ENCODE measurements at places on chromosomes 13 and 19.
A peak's percentile ranks its signal among the peaks of the same experiment; 100 is the strongest.

DNA sequence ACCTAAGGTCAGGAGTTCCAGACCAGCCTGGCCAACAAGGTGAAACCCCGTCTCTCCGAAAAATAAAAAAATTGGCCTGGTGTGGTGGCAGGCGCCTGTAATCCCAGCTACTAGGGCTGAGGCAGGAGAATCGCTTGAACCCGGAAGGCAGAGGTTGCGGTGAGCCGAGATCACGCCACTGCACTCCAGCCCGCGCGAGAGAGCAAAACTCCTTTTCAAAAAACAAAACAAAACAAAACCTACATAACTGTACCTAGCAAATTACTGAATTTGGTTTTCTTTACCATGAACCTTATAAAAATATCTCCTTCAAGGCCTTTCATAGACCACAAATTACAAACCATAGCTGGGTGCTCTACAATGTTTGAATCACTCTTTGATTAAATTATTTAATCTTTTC, 760 bp downstream of the ZNF91 start:
- peak; percentile 29 for DNase-seq

- DNase-seq = no peak
Observed at GRCh38 chr19:40055049-40055448, 982 bp downstream of the ZNF780B start.

- DNase-seq = no peak
Observed at GRCh38 chr19:29121684-29122083, 91.3 kb downstream of the UQCRFS1 start.

- no peak for DNase-seq
Observed at GRCh38 chr13:91111476-91112200, 235.8 kb upstream of the MIR17HG start.

GRCh38 chr13:107900775-107901174, 314.6 kb downstream of the LIG4 start:
- DNase-seq = no peak

DNA sequence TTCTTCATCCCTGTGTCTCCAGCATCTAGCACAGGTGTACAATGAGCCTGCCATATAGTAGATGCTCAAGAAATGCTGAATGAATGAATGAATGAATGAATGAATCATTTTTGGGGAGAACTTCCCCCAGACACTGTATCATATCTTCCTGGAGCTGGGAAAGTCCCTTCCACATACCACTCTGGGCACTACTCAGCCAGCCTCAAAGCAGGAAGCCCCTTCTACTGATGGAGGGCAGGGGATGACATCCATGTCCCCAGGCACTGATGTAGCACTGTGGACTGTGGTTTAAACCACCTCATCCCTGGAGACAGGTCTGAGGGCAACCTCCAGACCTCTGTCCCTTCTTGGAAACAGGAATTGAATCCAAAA, 4.8 kb downstream of the GNA15 start:
- DNase-seq = no peak

- DNase-seq = no peak
Observed at GRCh38 chr13:111021270-111021669, 93.8 kb upstream of the ARHGEF7 start.

- DNase-seq = no peak
Observed at GRCh38 chr13:43493496-43494000, 293.2 kb downstream of the ENOX1 start.

DNA sequence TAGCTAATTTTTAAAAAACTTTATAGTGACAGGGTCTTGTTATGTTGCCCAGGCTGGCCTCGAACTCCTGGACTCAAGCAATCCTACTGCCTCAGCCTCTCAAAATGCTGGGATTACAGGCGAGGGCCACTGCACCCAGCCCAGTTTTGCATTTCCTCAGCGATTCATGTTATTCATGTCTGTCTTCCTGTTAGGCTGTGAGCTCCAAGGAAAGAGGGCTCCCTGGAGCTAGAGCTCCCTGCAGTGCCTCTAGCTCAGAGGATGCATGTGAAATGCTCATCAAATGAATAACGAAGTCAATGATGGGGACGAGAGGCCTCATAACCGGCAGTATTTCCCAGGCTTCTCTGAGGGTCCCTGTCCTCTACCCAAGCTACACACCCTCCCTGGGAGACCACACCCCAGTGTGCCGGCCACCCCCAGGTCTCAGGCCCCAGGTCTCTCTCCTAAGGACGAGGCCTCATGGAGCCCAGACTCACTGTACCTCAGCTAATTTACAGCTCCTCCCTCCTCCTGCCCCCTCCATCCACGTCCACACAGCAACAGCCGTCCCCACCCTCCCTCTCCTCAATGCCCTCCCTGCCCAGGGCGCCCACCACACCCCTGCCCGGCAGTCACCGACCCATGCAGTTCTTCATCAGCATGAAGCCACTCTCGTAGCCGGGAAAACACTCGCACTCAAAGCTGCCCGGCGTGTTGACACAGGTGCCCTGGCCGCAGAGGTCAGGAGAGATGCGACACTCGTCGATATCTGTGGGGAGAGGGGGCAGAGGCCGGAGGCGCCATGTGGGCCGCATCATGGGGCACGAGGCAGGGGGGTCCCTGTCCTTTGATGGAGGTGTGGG, 28.5 kb downstream of the FBN3 start:
- no peak for DNase-seq

- no peak for DNase-seq
Observed at GRCh38 chr19:51681286-51681941, 11.7 kb upstream of the SPACA6 start.

GRCh38 chr13:42148538-42148937, 100.1 kb downstream of the DGKH start:
- no peak for DNase-seq

- no peak for DNase-seq
Observed at GRCh38 chr19:38547421-38547820, 70.3 kb downstream of the MAP4K1 start.

GRCh38 chr19:53880711-53881481, 1.1 kb upstream of the PRKCG start:
- no peak for DNase-seq

DNA sequence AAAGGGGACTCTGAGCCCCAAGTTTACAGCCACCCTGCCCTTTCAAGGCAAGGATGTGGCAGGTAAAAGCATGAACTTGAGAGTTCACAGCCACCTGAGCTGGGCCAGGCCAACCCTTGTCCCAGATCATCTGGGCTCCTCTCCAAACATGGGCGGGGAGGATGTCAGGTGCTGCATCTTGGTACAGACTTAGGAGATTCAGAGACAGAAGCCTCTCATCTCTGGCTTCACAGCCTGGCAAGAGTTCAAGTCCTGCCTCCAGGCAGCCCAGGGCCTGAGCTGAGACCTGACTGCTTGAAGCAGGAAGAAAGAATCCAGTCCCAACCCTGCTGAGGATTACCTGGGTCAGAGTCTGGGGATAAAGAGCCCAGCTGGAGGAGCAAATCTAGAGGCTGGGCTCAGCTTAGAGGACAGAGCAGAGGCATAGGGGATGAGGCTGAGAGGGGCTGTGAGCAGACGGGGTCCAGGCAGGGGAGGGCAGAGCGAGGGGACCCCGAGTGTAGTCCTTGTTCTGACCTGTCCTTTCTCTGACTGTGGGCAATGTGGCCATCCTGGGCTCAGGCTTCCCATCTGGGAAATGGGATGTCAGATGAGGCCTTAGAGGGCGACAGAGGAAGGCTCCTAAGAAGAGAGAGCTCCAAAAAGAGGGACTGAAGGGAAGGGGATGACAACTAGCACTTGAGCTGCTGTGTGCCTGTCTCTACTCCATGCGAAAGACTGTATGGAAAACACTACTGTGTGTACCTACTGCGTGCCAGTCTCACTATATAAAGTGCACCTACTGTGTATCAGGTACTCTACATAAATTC, 6.6 kb upstream of the OR10H5 start:
- DNase-seq = no peak

- no peak for DNase-seq
Observed at GRCh38 chr13:103973740-103974139, 907.5 kb upstream of the SLC10A2 start.

DNA sequence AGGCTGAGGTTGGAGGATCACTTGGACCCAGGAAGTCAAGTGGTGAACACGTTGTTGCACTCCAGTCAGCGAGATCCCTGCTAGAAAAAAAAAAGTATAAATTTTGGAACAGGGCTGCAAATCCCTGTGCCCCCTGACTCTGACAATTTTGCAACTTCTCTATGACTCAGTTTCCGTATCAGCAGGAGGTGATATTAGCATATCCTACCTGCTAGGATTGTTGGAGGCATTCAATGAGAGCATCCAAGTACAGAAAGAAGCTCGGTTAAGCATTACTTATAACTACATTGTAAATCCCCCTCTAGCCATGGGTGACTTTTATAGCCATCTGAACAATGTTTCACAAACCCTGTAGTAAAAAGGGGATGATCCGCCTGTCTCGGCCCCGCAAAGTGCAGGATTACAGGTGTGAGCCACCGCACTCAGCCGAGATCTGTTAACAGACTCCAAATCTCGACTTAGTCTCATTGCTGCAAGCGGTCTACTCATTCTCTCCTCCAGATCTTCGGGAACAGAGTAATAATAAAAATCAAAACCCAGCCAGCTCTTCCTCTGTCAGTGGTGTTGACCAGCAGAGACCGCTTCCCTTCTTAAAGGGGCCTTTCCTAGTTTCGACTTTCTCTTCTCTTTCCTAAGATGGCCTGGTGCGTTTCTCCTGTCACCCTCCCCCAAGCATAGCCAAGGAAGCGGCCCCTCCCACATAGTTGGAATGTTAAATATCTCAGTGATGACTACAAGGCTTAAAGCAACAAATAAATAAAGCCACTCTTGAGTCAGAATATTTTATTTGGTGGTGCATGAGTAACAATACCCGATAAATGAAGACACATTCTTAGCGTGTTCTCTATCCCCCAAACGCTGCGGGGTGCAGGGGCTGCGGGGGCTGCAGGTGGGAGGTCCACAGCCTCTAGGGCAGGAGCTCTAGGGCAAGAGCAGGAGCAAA, 10.3 kb upstream of the BICRA start:
- DNase-seq = no peak

- no peak for DNase-seq
Observed at GRCh38 chr19:49932041-49932451, 2.7 kb upstream of the NUP62 start.

DNA sequence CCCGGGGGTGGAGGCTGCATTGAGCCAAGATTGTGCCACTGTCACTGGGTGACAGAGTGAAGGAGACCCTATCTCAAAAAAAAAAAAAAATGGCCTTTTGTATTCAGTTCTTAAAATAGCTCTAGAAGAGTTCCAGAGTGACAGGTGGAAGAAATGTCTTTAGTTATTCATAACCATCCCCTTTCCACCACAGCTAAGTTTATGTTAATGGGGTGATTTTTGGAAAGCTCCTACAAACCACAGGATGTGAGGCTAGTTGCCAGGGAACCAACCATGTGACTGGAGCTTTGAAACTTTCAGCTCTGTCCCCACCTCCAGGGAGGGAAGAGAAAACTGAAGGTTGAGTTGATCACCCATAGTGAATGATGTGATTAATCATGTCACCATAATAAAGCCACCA, 6.9 kb downstream of the ZNF490 start:
- DNase-seq = peak; percentile 59

DNA sequence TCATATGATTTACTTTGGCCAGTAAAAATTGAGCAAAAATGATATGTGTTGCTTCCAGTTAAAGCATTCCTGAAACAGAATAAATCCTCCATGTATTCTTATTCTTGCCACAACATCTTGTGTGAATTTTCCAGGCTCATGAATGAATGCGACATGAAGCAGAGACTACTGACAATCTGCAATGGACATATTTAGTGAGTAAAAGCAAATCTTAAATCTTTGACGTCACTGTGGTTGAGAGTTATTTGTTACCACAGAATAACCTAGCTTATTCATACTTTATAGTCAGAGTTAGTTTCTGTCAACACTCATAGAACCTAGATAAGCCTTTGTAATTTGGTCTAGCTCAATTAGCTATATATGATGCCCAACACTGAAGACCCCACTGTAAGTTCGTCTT, 1443.1 kb downstream of the PCDH9 start:
- DNase-seq = no peak

GRCh38 chr13:47521890-47522487, 479.1 kb downstream of the SUCLA2 start:
- DNase-seq = no peak

GRCh38 chr13:28161370-28161769, 23.0 kb downstream of the PAN3 start:
- DNase-seq = no peak

DNA sequence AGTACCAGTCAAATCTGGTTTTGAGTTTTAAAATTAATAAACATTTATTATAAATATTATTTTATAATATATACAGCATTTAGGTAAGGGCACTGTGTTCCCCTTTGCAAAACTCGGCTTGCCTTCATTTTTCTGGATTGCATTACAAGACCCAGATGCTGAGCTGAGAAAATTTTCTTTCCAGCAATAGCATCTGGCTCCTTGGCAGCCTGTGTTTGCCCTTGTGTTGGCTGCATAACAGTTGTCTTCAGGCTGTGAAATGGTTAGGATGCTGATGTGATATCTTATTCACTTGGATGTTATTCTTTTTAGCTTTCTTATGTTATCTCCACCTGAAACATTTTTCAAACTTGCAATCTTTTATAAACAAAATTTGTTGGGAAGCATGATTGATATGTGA, 784.4 kb downstream of the DACH1 start:
- no peak for DNase-seq

- DNase-seq = no peak
Observed at GRCh38 chr13:31781064-31781463, 41.7 kb downstream of the RXFP2 start.

DNA sequence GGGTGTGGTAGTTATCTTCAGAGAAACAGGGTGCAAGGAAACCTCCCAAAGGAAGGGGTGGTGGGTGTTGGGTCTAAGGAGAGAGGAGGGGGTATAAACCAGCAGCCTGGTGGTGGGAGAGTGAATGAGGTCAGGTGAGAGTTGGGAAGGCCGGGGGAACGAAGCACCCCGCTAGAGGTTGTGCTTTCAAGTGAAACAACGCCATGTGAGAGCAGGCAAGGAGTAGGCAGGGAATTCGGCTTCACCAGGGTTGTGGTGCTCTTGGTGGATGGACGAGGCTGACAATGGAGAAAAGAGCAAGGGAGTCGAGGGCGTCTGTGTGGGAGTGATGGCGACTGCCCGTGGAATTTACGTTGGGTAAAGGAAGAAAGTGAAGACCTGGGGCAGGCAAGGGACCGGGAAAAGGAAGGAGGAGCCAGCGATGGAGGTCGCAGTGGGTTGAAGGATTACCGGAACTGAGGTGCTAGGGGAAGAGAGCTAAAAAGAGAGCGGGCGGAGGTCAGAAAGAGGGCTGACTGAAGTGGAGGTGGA, 2.1 kb upstream of the MLNR start:
- no peak for DNase-seq

GRCh38 chr19:50508843-50509190, 2.2 kb downstream of the JOSD2 start:
- no peak for DNase-seq

GRCh38 chr13:99626461-99627082, 125.3 kb downstream of the TM9SF2 start:
- DNase-seq = no peak

DNA sequence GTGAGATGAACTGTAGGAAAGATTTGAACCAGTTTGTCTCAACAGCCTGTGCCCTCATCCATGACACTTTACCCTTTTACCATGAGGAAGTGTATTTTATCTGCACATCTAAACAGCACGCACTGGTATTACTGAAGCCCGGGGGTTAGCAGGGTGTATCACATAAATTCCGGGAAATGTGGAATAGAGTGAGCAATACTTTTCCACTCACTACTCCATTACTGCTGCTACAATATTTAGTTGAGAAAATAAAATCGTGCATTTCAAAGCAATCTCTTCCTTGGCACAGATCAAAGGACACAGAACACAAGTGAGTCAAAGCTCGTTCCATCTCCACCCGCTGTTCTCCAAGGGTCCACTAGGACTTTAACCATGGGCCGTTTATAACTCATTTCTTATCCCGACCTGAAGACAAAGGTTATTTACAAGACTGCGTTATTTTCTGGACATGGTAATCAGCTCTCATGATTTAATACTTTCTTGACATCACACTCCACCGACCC, 35.2 kb downstream of the STK24 start:
- no peak for DNase-seq

- DNase-seq = no peak
Observed at GRCh38 chr13:24045597-24045996, 114.9 kb upstream of the SPATA13 start.
